Keratinocyte (primary cell): ENCODE measurements at places on chromosomes 6 and 20.

GRCh38 chr6:94414041-94414440 is 994.7 kb upstream of the EPHA7 start:
- DNase-seq = no peak

GRCh38 chr20:32238483-32239425 is 31.1 kb downstream of the POFUT1 start:
- no peak for DNase-seq

- no peak for DNase-seq
Measured at GRCh38 chr6:155228546-155229166, 35.2 kb upstream of the CLDN20 start.

DNA sequence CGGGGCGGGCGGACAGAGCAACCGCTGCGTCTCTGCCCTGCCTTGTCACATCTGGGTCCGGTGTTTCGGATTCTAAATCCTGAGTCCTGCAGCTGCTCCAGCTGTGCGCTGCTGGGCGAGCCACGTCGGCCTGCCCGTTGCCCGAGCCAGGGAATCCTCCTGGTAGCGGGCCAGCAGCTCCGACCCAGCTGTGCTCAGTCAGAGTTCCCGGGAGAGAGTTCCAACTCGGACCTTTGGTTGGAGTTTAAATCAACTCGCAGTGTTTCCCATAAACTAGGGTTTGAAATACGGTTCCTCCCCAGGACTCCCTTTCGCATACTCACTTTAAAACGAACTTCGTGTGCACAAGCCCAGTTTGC is 315 bp upstream of the PDE10A start:
- no peak for DNase-seq

- no peak for DNase-seq
Measured at GRCh38 chr20:23569570-23569969, 1.3 kb upstream of the CST9L start.

DNA sequence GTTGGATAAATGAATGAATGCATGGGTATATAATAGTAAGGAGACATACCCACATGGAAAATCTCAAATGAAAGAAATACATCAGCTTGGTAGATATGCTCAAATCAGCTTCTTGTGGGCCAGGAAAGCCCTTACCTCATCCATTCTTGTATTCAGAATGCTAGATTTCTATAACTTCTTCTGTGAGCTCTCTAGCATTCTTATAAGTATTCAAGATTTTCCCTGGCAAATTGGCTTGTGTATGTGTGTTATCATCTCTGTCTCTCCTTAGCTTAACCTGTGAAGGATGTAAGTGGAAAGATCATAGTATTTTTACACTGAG is 100.8 kb downstream of the OR2B2 start:
- no peak for DNase-seq

DNA sequence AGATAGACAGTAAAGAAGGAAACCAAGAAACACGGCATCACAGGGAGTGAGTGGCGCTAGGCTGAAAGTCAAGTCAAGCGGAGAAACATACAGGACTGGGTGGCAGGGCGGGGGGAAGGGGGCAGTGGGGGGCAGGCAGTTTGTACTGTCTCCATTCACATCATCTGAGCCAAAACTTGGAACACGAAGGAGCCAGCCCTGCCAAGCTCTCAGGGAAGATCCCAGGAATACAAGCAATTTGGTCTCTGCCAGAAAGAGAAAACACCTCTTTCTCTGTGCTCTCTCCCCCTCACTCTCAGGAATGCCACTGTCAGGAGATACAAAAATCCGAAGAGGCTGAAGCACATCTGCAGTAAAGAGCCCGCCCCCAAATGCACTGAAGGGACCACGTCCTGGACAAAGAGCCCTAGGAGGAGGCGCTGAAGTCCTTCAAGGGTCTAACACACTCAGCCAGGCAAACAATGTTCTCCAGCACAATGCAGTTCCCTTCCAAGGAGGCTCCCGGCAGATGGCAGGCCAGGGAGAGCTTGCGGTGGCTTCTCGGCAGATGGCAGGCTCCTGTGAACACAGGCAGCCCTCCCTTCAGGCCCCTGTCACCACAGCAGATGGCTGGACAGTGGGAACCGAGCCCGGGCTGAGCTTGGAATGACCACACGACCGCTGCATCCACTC is 90.0 kb downstream of the ATP9A start:
- no peak for DNase-seq

GRCh38 chr20:53984356-53985149 is 85.8 kb downstream of the BCAS1 start:
- DNase-seq = no peak

DNA sequence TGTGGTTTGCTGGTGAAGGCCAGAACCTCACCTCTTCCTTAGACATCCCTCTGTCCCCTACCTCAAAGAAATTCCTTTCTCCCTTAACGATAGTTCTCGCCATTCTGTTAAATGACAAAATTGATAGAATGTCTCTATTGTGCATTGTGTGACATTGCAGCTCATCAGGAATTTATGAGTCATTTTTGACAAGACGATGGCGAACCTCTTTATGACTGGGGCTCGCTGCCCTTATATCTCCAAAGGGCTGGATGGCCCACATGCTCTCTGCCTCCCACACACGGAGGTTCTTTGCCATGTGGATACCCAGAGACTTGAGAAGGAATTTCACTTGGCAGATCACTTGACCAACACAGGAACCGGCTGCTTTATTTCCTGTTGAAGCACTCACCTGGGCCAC is 66.8 kb upstream of the RPS6KA2 start:
- DNase-seq = no peak

DNA sequence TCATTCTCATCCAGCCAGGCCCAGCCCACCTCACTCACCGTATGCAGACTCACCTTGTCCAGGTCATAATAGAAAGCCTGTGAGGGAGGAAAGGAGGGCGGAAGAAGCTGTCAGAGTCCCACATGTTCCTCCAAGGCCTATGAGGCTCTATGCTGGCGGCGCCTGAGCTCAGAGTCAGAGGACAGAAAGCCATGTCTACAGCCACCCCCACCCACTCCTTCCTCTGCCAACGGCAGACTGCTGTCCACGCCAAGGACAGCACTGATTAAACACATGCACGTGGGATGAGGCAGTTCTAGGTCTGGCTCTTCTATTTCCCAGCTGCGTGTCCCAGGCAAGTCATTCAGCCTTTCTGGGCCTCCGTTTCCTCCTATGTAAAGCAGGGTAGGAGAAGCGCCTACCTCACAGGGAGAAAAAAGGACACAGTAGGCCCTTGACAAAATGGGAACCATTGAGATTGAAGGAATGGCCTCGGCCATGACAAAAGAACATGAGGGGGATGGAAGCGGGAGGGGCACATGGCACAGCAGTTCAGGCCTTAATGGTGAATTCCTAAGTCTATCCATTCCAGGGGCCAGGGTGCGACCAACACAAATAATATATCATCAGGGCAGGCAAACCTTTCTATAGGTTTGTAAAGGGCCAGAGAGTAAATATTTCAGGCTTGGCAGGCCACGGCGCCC is 80.1 kb downstream of the RIPOR3 start:
- DNase-seq = no peak

- DNase-seq = no peak
Measured at GRCh38 chr6:140636271-140636907, 1261.9 kb upstream of the CITED2 start.
